Hypothalamus (tissue), 51 donors: ENCODE measurements at places on chromosomes 11 and 22.

GRCh38 chr11:69310351-69310750 is 16.4 kb downstream of the MYEOV start:
- DNase-seq = no peak

GRCh38 chr11:83024270-83024854 is 47.3 kb downstream of the RAB30 start:
- no peak for DNase-seq

- DNase-seq = no peak
Measured at GRCh38 chr11:95910638-95911368, 13.1 kb downstream of the MTMR2 start.

DNA sequence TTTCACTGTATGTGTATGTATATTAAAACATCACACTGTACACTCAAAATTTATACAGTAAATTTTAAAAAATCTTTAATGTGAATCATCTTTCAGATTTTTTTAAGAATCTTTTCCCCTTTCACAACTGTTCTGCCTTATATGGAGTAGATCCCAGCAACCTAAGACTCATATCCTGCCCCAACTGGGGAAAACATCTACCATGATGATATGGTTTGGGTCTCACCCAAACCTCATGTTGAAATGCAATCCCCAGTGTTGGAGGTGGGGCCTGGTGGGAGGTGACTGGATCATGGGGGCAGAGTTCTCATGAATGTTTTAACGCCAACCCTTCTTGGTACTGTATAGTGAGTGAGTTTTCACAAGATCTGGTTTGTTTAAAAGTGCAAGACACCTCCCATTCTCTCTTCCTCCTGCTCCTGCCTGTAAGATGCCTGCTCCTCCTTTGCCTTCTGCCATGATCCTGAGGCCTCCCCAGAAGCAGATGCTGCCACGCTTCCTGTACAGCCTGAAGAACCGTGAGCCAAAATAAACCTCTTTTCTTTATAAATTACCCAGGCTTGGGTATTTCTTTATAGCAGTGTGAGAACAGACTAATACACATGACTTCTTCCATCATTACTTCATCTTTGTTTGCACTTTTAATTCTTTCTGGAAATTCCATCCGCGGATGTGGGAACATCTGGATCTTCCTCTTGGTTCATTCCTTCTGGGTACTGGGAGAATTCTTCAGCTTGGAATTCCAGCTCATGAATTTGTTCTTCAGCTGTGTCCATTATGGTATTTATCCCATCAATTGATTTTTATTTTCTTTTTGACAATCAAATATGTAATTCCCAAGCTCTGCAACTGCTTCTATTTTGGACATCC is 36.9 kb downstream of the LINC01488 start:
- DNase-seq = no peak

DNA sequence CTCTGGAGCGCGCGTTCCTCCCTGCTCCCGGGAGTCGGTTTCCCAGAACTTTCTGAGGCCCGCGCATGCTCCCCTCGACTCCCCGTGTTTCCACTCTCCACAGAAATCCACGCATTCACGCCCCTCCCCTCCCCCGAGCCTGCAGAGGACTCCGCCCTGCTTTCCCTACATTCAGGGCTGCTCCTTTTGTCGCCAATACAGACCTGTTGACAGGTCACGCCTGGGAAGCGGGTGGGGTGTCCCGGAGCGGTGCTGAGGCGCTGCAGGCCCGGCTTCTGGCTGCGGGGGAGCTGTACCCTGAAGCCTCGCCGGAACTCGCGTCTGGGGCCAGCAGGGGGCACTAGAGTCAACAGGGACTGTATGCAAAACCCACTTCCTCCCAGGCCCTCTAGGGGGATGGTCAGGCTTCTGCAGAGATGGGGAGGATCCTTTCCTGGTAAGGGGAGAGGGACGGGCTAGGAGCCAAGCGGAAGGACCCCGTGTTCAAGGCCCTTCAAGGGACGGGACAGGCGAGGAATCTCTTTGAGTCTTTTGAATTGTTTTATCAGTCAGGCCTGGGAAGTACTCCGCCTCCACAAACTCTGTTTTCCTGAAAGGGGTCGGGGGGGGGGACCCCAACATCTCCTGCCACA is at the start of gene PRAME:
Gene PRAME, minus strand, starts transcription at position 294 of the 632 bp plus-strand sequence. CDS start 2,433 bp downstream, outside the sequence.
- DNase-seq = no peak

DNA sequence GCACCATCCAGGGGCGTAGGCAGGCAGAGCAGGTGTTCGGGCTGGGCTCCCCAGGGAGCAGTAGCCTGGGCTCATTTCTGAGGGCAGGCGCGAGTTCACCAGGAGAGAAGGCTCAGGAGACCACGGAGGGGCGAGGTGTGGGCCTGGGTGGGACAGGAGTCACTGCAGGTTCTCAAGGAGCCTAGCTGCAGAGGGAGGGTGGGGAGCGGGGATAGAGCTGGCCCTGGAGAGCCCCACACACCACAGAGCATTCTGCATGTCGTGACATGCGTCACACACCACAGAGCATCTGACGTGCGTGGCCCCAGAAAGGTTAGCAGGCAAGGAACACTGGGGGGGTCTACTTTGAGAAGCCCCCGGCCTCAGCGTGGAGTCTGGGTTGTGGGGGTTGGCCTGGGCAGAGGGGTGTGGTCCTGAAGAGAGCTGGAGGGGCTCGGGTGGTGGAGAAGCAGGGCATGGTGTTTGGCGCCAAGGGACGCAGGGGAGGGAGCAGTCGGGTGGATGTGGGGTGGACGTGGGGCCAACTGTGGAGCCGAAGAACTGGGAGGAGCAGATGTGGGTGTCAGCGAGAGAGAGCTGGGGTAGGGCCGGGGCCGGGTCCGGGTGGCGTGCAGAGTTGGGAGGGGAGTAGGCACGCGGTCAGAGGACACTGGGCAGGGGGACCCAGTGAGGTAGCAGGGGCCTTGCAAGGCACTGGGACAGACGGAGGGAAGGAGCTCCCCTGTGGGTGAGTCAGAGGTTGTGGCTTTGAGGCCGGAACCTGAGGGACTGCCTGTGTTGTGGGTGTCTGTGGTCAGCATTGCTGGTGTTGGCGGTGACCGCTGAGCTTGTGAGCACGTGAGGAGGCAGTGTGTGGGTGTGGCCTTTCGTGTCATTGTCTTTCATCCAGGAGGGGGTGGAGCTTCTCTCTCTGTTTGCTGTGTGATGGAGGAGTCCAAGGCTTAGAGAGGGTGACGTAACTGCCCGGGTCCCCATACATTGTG is 25.5 kb downstream of the CTTN start:
- no peak for DNase-seq

GRCh38 chr22:21568347-21569075 is 997 bp downstream of the UBE2L3 start:
- no peak for DNase-seq

DNA sequence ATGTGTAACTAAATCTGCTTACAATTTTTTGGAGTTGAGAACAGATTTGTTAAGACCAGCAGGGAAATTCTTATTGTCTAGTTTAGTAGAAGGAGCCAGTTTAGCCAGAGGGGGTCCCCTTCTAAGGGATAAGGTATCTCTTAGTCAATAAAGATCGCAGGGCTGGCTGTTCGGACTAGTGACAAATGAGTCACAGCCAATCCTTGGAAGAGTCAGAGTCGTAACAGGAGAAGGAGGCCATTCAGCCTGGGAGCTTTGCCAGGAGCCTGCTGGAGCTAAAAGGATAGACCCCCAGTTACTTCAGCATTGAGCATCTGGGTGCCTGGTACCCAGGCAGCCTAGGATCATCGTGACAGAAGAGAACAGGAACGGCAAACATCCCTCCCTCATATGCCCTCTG is 191.6 kb upstream of the ARHGAP20 start:
- DNase-seq = no peak

- DNase-seq = no peak
Measured at GRCh38 chr11:3795131-3796001, 2.0 kb downstream of the NUP98 start.

DNA sequence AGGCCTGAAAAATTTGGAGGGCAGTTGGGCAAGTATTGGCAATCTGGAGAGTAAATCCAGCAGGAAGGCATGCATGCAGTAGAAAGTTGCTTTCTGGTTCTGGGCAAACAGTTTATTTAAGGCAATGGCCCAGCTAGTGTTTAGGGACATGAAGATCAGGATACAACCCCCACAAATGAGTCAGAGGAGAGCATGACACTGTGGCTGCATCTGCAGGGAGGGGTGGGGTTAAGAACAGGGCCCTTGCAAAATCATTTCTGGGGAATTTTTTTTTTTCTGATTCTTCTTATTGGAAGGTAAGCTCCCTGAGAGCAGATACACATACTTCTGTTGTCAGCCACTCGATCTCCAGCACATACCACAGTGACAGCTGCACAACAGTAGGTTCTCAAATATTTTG is 61.1 kb downstream of the FDX1 start:
- no peak for DNase-seq

DNA sequence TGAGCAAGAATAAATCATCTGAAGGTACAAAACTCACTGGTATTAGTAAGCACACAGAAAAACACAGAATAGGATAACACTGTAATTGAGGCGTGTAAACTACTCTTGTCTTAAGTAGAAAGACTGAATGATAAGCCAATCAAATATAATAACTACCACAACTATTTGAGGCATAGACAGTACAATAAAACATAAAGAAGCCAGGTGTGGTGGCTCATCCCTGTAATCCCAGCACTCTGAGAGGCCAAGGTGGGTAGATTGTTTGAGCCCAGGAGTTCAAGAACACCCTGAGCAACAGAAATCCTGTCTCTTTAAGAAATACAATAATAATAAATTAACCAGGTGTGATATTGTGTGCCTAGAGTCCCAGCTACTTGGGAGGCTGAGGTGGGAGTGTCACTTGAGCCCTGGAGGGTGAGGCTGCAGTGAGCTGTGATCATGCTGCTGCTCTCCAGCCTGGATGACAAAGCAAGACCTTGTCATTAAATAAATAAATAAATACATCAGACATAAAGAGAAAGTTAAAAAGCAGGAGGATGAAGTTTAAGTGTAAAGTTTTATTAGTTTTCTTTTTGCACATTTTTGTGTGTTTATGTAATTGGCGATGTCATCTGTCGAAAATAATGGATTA is 390.6 kb downstream of the DYNC2H1 start:
- no peak for DNase-seq

DNA sequence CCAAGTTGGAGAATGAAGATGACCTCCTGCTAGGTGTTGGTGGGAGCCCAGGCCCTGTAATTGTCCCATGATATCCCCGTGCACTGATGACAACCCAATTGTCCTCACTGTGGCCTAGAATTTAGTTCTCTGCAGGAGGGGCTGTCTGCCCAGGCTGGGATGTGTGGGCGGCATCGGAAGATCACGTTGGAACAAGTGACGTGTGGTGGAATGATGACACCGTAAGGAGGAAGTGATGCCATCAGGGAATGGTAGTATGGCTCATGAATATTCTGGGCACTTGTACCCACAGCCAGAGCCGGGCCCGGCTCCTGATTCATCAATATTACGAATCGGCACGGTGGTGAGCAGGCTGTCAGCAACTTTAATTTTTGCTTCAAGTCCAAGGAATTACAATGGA is 111.6 kb downstream of the MIAT start:
- DNase-seq = no peak

DNA sequence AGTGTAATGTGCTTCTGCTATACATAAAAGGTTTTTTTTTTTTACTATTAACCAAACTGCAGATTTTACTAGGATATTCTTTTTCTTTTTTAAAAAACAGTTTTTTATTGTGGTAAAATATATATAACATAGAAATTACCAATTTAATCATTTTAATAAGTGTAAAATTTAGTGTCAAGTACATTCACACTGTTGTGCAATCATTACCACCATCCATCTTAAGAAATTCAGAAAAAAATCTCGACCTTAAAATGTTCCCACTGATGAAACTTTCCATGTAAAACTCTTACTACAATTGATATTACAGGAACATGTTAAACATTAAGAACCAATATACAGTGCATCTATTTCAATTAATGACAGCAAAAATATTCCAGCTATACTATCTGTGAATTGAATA is 244.8 kb upstream of the FAT3 start:
- DNase-seq = no peak

DNA sequence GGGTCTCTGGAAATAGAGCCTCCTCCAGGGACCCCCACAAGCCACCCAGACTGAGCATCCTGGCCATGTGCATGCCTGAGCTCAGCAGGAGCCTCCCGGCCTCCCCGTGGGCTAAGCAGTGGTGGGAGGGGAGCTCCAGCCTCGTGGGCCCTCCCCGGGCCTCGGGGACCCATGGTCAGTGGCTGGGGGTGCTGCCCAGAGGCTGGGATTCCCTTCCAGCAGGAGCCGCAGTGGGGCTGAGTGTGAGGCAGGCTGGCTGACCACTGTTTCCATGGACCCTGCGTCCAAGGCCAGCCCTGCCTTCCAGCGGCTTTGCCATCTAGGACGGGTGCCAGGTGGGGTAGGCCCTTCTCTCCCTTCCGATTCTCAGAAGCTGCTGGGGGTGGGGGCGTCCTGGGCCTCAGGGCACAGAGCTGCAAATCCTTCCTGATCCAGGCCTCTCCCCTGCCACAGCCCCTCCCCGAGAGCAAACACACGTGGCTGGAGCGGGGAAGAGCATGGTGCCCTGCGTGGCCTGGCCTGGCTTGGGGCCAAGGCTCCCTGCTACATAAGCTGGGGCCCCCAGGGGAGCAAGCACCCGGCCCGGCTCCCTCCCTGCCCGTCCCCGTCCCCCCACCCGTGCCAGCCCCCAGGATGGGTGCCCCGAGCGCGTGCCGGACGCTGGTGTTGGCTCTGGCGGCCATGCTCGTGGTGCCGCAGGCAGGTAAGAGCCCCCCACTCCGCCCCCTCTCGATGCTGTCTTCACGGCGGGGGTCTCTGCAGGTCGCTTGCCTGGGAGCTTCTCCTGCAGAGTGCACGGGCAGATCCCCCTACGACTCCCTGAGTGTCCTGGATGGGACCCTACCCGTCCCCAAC is at the start of gene MUC5B:
Gene MUC5B, plus strand, starts transcription at position 576 of the 855 bp plus-strand sequence. Its CDS starts 58 bp downstream, at position 634.
- no peak for DNase-seq

DNA sequence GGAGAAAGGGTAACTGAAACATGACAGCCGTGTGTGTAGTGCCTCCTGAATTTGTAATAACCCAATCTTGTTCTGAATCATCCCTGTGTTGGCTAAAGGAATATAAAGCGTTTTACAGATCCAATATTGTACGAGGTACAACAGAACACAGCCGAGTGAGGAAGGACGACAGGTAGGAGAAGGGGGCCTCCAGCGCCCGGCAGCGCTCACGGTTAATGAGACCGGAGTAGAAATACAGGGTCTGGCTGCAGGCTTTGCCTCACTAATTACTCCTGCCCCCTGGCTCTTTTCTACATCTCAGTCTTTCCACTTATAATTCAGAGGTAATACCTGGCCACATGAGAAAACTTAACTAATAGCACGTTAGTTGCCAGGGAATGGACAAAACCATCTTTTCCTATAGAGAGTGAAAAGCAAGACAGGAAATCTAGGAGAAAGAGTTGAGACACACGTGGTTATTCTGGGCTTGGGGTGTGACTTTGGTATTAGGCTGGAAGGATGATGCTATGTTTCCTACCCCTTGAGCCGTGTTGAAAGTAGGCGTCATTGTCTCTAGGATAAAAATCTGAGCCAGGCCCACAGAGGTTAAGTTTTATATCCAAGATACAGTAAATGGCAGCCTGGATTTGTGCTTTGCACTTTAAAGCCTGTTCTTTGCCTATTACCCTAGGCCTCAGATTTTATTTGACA is 54.1 kb downstream of the GRIK4 start:
- DNase-seq = no peak

GRCh38 chr22:35742342-35743100 is 24.8 kb downstream of the APOL5 start:
- no peak for DNase-seq
